ENCODE measurements at places on chromosomes 2 and 18.

DNA sequence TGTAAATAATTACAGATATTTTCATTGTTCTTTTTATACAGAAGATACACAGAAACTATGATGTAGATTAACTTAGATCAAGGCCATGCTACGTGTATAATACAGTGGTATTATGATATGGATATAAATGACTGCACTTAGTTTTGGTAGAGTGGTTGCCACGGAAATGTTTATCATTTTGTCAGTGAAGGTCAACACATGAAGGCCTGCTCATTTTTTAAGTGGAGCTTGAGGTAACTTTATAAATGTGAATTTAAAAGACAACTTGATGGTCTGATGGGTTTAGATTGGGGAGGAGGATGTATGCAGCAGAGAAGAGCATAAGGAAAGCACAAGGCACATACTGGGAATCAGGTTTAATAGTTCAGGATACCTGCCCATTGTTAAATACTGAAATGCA is 14.4 kb upstream of the BBS5 start:
- DNase-seq: no peak

DNA sequence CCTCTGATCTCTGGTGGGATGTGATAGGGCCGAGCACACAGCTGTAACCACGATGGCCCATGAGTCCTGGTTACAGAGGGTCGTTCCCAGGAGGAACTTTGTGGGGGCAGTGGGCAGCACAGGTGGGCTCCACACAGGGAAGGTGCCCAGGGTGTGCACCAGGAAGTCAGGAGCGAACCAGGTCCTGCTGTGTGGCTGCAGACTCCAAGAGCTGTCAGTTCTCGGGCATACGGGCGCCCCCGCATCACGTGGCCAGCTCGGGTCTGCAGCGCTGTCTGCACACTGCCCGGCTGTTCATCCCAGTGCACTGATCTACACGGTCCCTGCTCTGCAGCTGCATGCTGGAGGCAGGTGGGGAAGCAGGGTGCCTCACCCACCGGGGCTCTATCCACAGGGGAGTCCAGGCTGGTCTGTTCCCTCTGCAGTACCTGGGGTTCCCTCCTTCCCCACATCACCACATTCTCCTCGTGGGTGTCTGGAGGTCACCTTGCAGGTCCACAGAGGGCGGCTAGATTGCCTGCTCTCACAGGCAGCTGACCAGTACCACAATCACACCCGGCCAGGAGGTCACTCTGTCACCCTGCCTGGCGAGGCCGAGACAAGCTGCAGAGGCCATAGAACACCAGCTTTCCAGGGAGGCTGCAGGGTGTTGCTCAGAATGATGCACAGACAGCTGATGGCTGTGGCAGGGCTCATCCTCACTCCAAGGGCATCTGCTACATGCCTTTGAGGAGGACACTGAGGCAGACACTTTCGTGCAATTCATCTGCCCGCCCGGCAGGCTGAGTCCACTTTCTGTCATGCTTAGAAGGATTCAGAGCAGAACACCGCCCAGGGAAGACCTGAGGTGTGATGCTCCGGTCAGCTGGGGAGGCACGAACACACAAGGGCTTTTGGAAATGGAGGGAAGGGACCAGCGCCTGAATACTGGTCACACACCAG is 202.7 kb downstream of the EIPR1 start:
- DNase-seq: no peak

DNA sequence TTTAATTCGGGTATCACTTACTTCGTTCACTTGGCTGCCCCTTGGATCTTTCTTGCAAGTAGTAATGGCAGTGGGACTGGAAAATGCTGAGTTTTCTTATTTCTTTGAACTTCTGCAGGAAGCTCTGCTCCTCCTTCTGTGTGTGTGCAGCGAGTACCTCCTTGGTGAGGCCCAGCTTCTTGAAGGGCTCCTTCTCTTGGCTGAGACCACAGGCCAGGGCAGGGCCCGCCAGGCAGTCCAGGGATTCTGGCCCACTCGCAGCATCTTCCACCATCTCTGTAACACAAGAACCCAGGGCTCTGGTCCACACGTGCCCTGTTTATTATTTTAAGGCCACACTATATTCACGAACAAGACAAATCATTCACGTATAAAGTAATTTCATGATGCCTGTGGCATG is 15.8 kb upstream of the HES6 start:
- no peak for DNase-seq

- DNase-seq: peak; percentile 10
Measured at GRCh38 chr2:8623958-8624591, 57.8 kb upstream of the ID2 start.

DNA sequence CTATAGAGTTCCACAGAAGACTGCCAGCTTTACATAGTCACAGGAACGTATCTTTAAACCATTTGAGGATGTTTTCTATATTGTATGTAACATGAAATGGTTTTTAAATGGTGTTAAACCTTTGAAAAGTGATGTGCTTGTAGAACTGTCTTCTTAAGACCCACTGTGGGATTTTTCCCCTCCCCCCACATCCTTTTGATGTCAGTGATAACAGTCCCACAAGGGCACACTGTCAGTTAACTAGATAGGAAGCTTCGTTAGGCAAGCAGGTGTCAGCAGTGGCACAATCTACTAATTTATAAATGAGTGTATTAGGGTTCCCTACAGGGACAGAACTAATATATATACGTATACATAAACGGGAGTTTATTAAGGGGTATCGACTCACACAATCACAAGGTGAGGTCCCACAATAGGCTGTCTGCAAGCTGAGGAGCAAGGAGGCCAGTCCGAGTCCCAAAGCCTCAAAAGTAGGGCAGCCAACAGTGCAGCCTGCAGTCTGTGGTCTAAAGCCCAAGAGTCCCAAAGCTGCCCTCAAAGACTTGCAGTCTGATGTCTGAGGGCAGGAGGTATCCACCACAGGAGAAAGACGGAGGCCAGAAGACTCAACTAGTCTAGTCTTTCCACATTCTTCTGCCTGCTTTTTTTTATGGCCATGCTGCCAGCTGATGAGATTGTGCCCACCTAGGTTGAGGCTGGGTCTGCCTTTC is 23.8 kb upstream of the HNRNPLL start:
- no peak for DNase-seq

- no peak for DNase-seq
Measured at GRCh38 chr2:64942693-64943092, 46.5 kb upstream of the SLC1A4 start.

DNA sequence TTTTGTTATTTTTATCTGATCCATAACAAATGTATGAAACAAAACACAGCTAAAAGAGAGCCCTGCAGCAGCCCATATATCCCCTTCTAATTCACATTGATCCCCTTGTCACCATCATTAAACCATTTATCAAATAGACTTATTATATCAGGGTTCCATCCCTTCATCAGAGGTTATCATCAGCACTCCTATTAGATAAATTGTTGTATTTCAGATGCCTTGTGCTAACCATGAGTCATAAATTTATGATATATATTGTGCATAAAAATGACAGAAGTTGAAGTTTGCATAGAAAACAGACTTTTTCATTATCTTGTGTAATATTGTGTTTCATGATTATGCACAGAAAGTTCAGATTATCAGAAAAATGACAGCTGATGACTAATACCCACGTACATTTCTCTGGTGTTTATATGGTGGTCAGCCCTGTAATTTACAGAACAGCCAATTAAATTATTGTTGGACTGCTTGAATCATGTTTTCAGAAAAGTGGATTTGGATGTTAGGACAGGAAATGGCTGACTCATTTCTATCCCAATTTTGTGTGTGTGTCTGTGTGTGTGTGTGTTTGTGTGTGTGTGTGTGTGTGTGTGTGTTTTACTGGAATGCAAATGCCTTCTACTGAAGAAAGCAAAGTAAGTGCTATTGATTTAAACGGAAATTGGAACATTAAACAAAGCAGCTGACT is 80.9 kb downstream of the PPP1R1C start:
- peak; percentile 88 for DNase-seq

DNA sequence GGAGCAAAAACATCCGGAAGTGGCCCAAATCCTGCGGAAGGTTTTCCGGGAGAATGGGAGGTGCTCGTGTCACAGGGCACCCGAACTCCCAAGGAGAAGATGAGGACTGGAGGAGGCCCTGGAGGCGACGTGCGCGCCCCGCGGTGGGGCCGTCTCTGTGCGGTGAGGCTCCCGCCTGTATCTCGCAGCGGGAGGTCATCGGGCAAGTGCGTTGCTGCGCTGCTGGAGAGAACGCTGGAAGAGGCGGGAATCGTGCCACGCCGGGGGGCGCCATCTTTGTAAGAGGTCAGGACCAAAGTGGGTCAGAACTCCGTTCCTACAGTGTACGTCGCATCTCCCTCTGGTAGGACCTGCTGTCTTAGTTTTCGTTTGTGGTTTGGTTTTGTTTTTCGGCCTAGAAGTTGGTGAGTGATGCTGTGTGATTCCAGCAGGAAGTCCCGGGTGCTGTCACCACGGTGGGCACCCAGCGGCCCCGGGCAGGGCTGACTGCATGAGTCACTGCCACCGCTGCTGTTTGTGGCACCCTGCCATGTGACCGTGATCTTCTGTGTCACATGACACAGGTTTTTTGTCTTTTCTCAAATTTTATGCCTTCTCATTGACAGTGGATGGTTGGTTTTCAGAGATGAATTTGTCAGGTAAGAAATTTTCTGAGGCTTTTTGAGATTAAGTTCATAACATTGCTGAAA is 21.5 kb upstream of the ATP9B start:
- peak; percentile 22 for DNase-seq

DNA sequence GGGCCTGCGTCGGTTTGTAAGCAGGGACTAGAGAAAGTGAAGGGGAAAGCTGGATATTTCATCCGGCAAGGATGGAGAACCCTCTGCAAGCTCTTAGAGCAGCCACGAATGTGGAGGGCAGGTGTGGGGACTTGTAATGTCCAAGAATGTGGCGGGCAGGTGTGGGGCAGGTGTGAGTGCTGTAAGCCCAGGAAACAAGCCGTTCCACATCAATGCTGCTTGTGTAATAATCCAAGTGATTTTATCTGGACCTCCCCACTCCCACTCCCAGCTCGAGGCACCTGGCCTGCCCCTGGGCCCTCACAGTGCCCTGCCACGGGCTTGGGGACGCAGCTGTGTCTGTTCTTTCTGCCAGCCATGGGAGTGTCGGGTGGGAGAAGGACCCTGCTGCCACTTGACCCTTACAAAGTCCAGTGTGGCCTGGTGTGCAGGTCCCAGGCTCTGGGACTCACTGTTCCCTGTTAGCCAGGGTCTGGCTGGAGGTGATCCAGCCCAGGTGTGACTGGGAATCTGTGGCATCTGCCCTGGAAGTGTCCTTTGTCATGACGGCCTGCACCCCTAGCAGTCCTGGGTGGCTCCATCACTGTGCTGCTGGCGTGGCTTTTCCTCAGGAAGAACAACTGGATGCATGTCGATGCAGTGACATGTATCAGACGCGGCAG is 42.8 kb downstream of the SOX11 start:
- DNase-seq: no peak

- no peak for DNase-seq
Measured at GRCh38 chr2:140416577-140416976, 1636.4 kb upstream of the NXPH2 start.

DNA sequence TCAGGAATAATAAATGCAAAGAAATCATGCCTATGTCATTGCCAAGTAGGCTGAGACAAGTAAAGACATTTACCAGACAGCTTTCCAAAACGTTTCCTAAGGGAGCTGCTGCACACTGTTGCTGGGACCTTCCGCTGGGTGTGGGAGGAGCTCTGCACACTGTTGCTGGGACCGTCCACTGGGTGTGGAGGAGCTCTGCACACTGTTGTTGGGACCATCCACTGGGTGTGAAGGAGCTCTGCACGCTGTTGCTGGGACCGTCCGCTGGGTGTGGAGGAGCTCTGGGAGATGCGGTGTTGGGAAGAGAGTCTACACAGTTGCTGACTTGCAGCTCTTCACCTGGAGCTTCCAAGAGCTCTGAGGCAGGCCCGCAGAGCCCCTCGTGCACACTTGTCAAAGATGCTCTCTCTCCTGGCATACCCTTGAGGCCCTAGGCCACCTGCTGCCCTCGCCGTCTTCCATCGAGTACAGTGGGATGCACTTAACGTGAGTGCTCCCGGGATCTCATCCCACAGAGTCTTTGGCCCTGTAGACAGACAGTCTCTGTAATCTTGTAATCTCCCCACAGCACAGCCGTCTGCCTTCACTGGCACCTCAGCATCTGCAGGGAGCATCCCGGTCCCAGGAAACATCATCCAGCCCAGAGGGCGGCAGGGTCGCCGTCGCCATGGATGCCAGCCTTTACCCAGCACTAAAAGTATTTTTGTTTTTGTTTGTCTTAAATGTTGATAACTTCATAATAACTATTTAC is 51.4 kb downstream of the TRAPPC12 start:
- DNase-seq: no peak

DNA sequence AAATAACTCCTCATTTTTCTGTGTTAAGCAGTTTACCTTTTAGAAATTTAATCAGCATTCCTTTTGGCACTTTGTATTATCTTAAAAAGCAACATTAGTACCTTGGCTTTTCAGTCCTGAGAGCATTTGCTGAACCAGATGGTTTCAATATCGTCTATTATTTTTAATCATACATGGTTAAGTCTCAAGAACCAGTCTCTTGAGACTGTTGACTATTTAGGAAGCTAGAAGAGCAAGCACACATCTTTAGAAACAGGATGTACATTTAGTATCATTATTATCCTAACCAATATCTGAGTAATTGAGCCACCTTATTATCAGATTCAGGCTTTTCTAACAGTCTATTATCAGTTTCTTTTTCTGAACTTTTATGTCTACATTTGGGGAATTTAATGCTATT is 28.2 kb upstream of the ZEB2 start:
- DNase-seq: no peak

- DNase-seq: peak; percentile 89
Measured at GRCh38 chr2:64975232-64975821, 13.9 kb upstream of the SLC1A4 start.
